GM12865 (cell line): ENCODE measurements at places on chromosomes 1 and 21.

GRCh38 chr1:204591473-204592090 is 75.4 kb downstream of the MDM4 start:
- DNase-seq, result no peak

DNA sequence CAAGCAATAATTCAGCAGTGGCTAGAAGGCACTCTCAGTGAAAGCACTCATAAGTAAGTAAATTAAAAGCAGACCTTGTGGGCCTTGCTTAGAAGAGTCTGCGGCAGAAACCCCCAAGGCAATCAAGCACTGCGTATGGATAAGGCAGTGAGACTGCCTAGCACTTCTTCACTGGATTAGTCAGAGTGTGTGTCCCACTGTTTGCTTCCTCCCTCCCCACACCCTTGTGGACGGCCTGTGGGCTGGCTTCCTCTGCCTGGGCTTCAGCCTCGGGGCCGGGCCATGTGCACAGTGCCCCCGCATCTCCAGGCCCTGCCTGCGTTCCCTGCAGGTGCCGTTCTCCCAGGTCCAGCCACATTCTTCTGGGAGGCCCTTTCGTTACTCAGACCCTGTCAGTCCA is 23.8 kb downstream of the AGT start:
- DNase-seq, result no peak

DNA sequence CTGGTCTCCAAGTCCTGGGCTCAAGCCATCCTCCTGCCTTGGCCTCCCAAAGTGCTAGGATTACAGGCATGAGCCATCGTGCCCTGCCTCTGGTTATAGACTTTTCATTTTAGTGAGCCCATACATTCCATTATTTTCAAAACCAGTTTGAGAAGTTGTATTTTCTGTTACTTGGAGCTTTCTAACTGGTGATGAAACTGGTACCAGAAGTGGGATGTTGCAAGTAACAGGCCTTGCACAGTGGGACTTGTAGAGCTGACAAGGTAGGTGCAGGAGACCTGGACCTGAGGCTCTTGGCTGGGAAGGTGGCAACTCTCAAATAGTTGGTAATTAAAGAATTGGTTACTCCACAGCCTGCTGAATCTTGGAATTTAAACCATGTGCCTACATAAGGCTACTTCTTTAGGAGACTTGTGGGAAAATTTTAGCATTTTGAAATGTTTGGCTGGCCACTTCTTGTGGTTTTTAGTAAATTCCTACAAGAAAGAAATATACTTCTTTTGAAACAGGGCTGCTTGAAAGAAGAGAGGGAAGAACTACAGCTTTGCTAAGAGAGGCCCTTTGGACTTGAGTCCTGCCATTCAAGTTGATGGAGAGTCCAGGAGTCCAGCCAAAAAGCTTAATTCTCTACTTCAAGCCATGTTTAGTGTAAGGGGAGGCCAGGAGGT is 9.8 kb upstream of the ALPL start:
- no peak for DNase-seq

DNA sequence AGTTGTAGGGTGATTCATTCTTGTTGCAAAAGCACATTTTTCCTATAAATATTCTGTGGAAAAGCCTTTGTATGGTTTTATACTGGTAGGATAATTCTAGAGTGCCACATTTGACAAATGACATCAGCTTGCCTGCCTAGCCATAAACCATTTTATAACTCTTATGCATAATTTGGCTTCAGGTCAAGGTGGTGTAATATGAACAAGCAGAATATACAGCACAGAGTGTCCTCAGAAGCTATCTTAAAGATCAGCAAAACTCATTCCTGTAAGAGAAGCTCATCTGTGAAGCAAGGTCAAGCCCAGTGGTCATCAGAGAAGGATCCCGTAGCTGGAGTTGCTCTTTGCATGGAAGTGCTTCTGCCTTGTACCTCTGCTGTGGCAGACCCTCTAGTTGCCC is 24.0 kb upstream of the C1orf21 start:
- no peak for DNase-seq

- no peak for DNase-seq
These were observed 283.8 kb downstream of the MRPL39 start for GRCh38 chr21:25323356-25323949.

GRCh38 chr1:221429264-221429663 is 312.6 kb downstream of the DUSP10 start:
- DNase-seq, result no peak

- DNase-seq, result no peak
These were observed 322.6 kb downstream of the HHIPL2 start for GRCh38 chr1:222225316-222225691.

DNA sequence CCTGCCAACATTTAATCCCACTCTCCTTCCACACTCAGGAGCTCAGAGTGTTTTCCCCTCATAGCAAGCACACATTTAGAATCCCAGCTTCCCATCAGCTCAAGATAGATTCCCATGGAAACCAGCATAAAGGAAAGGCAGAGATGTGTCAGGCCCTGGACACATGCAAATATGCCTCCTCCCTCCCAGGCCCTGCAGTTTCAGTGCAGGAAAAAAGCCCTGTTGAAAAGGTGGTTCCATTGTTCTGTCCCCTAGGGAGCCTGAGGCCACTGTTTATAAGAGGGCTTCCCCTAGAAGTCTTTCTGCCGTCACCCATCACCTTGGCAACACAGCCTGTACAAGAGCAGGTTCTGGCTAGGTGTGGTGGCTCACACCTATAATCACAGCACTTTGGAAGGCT is 3.6 kb downstream of the CACNA1S start:
- peak; percentile 17 for DNase-seq

GRCh38 chr1:22627331-22627730 is 9.1 kb upstream of the C1QA start:
- DNase-seq, result no peak

GRCh38 chr1:112058815-112059450 is 69.5 kb upstream of the KCND3 start:
- no peak for DNase-seq

DNA sequence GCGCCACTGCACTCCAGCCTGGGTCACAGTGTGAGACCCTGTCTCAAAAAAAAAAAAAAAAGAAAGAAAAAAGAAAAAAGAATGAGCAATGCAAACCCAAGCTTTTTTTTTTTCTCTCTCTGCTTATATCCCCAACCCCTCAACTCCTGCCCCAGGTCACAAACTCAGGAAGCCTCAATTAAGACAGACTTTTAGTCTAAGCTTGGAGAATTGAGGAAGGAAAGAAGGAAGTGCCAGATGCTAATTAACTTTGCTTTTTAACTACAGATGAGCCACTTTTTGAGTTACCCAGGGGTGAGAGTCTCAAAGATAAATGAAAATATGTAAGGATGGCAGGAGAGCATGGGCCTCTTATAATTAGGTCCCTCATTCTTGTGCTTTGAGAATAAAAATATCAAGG is 33.3 kb downstream of the PIK3CD start:
- DNase-seq, result no peak

- DNase-seq, result no peak
These were observed 4.9 kb downstream of the NEK7 start for GRCh38 chr1:198161718-198162090.

GRCh38 chr21:31988492-31989290 is 115.9 kb downstream of the HUNK start:
- no peak for DNase-seq

- DNase-seq, result no peak
These were observed 72.9 kb downstream of the LBR start for GRCh38 chr1:225354906-225355305.

GRCh38 chr21:23601549-23601948 is 2005.7 kb downstream of the MRPL39 start:
- DNase-seq, result no peak

DNA sequence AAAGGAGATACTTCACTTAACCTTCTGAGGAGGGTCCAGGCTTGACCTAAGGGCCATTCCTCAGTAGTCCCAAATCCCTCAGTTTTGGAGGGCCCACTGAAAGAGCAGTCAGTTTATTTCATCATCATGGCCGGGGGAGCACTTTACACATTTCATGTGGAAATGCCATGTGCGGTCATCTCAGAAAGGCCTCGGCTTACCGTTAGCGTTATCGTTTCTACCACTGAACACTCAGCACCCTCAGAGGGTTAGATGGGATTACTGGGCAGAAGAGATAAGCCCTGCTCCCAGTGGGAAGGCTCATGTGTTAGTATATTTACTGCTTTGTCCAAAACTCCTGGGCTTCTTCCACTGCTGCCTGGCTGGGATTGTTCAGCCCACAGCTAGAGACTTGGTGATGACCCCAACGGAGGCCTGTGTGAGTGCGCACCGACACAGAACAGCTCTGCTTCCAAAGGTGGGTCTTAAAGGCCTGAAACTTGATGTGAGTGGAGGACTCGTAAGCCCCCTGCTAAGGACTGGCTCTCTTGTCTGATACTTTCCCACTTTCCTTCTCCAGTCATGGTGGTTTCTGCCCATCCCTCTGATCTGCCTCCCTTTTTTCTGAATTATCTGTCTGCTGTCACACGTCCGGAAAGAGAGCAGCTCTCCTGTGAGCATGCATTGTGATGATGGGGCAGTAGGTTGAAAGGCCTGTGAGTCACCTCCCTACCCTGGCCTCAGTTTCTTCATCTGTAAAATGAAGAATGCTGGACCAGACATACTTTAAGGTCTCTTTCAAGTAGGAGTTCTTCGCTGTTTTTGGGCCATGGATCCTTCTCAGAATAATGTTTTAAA is 284.5 kb downstream of the ASTN1 start:
- no peak for DNase-seq

GRCh38 chr21:34192646-34193285 is 119.4 kb downstream of the MRPS6 start:
- DNase-seq, result peak; percentile 47

DNA sequence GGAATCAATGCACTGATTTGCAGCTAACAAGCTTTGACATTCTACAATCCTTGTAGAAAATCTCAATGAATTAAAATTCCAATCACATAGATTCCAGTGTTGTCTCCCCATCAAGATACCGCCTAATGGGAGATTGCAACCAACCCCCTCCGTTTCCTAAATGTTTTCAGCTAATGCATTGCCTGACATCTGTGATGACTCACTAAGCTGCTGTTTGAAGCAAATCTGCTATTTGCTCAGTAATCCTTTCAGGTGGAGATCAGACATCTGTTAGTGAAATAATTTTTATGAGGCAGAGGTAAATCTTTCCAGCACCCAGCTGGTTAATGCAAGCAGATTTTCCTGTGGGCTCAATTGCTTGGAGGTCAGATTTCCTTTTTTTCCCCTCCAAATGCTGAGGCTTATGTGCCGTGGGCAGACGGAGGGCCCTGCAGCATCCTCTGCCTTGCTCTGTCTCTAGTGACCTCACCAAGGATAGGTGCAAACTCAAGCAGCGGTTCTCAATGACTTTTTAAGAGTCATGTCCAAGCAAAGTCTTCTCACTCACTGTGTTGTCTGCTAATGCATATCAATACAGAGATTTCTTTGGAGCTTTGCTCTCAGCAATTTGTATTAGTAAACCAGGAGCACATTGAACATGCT is 91.1 kb upstream of the RAB3GAP2 start:
- no peak for DNase-seq

GRCh38 chr1:39462074-39462473 is 29.4 kb upstream of the BMP8A start:
- DNase-seq, result no peak

GRCh38 chr1:36097693-36098585 is 9.2 kb downstream of the ADPRS start:
- DNase-seq, result no peak
